ENCODE measurements at places on chromosomes 11 and 22.

DNA sequence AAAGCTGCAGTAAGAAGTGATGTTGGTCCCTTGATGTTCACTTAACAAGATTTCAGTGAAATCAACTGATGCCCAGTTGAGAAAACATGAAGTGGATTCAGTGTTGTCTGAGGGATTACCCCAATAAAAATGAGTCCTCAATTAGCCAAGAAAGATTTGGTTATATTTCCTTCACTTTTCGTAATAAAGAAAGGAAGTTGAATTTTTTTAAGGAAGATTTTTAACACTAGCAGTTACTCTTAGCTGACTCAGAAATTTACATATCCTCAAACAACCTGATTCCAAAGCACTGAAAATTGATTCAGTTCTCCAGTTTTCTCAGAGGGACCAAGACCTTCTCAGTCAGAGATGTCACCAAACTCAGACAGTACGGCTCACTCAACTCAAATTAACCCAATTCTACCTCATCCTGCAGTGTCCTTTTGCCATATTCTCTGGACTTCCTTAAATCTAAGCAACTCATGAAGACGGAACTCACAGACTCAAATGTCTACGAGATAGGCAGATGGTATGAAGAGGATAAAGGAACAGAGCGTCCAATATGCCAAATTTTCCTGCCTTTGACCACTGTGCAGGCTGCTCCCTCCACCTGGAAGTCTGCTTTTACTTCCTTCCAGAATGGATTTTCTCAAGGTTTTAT is 22.8 kb downstream of the SLC5A4 start:
- DNase-seq = no peak

- peak; percentile 90 for DNase-seq
Measured at GRCh38 chr11:59560290-59560701, 49.0 kb downstream of the OR4D9 start.

GRCh38 chr22:37187891-37188761 is at the start of gene C1QTNF6:
C1QTNF6 (minus strand) TSS chr22:37188247; CDS start chr22:37188213, 34 bp downstream.
- DNase-seq = peak; percentile 36

GRCh38 chr11:111910676-111911562 is 651 bp downstream of the CRYAB start:
- DNase-seq = no peak

DNA sequence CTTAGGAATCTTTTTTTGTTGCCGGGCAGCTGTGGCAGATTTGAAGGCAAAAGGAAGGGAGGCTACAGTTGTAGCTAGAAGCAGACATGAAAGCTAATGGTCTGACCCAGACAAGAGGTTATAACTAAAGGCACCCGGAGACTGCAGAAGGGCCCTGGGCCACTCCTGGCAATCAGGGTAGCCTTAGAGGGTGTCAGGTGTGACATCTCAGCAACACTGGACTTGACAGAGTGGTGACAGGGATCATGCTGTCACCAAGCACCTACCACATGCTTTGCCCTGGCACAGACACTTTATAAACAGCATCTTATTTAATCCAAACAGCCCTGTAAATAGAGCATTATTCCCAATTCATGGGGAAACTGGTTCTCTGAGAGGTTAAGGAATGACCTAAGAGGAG is 25.7 kb downstream of the TUB start:
- no peak for DNase-seq

DNA sequence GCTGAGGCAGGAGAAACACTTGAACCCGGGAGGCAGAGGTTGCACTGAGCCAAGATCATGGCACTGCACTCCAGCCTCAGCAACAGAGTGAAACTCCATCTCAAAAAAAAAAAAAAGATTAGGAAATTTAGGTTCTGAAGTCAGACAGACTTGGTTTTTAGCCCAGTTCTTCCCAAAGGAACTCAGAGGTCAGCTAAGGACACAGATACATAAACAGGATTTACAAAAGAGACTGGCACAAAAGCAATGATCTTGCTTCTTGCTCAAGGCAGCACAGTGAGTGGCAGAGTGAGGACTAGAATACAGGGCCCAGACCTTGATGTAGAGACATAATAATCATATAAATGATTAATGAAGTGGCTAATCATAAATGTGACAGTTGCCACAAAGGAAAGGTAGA is 25.4 kb upstream of the RRAS2 start:
- DNase-seq = no peak

- DNase-seq = no peak
Measured at GRCh38 chr11:85672105-85672902, 7.4 kb upstream of the CREBZF start.

DNA sequence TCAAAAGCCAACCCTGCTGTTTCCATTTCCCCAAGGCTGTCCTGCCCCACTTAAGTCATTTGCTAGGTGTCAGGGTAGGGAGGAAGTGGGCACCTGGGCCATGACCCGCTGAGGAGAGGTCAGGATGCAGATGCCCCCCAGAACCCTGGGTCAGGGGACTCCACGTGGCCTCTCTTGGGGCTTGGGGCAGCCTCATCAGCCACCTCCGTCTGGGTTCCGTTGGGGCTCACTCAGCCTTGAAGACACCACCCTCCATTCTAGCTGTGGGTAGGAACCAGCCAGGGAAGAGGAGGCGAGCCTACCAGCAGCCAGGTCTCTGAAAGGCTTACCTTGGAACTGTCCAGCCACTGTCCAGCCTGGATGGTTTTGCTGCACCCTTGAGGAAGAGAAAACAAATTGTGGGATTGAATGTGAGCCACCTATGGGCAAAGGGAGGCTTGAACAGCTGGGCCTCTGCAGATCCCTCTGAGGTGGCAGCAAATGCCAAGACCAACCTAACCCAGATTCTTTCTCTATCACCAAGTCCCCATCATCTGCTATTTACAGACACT is 2.5 kb downstream of the APOL4 start:
- no peak for DNase-seq

GRCh38 chr11:79007771-79008402 is 432.9 kb downstream of the TENM4 start:
- no peak for DNase-seq

- peak; percentile 54 for DNase-seq
Measured at GRCh38 chr22:24146791-24147353, 34.4 kb upstream of the SUSD2 start.

DNA sequence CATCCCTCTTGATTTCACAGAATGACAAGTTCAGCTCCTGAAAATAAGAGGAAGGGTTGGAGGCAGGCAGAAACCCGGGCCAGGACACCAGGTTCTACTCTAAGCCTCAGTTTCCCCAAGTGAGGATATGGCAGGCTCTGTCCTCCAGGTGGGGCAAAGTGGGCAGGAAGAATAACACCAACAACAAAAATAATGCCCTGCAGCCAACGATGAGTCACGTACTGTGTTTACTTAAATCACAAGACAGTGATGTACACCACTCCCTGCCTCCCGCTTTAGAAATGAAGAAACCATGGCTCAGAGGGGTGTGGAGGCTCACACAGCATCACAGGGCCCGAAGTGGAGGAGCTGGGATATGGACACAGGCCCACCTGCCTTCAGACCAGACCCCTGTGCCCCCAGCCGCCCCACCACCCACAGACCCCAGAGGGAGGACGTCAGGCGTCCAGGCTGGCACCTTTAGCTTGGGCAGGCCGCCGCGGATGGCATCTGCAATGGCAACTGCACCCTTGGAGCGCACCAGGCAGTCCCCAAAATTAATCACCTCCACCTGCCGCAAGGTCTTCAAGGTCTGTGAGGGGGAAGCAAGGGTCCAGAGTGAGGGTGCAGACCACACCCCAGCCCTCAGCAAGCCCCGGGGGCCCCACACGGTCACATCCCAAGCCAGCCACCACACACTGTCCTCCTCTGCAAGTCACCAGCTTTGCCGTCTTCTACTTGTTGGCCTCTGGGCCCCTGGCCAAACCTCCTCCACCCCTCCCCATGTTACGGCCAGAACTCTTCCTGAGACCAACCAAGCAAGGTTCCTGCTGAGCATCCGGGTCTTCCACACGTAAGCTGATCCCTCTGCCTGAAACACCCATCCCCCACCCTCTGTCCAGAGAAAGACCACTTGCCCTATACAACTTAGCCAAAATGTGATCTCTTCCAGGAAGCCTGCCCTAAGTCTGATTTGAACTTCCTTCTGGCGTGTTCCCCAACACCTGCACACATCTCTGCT is 15.8 kb upstream of the CHADL start:
- no peak for DNase-seq

Measured in NCI-H82 (cell line).